ENCODE measurements at places on chromosomes 6 and 20.

DNA sequence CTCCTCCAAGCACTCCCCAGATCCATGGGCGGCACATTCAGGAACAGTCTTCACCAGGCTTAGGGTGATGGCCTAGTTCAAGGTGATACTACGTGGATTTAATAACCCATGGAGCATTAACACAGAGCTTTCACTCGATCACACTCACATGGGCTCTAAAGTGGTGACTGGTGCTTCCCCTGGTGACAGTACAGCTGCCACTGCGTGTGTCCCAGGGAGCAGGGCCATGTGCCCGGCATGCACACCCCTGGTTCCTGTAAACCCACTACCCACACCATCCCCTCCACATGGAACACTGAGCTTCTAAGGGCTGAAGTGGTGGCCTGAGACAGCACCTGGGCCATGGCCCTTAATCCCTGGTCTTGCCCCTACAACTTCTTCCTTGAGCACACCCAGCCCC lies 27.8 kb upstream of the APMAP start:
- DNase-seq: no peak

GRCh38 chr20:21101932-21102575 lies 4.1 kb downstream of the LINC00237 start:
- no peak for DNase-seq

GRCh38 chr6:134247231-134247833 lies 70.6 kb downstream of the SGK1 start:
- no peak for DNase-seq

- no peak for DNase-seq
Observed at GRCh38 chr6:65189236-65189881, 517.7 kb downstream of the EYS start.

GRCh38 chr20:60224914-60225313 lies 266.7 kb downstream of the CDH26 start:
- DNase-seq: no peak

DNA sequence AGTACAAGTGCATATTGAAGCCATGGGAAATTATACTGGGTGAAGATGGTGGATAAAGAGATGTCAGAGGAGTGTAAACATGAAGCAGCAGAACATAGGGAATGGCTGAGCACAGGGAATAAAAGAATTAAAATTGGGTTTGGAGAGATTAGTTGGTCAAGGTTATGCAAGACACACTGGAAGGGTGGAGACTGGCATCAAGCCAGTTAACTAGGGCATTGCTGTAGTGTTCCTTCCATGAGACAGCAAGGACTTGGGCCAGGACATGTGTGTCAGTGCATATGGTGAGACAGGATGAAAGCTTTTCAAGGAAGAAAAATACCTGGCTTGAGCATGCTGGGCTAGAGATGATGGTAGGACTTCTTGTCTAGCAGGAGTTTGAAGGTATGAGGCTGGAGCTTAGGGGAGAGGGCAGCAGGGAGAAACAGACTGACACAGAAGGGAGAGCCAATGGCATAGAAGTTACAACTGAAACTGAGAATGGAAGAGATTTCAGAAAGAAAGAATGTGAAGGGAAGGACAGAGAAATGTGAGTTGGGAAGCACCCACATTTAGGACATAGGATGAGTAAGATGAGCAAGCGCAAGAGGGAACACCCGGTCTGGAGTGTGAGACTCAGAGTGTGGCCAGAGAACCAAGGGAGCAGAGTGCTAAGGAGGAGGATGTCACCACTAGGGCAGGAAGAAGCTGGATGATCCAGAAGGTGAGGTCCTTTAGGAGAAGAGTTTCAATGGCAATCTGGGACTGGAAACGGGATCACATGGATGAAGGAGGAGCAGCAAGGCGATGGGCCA lies 14.5 kb upstream of the TMEM170B start:
- no peak for DNase-seq

DNA sequence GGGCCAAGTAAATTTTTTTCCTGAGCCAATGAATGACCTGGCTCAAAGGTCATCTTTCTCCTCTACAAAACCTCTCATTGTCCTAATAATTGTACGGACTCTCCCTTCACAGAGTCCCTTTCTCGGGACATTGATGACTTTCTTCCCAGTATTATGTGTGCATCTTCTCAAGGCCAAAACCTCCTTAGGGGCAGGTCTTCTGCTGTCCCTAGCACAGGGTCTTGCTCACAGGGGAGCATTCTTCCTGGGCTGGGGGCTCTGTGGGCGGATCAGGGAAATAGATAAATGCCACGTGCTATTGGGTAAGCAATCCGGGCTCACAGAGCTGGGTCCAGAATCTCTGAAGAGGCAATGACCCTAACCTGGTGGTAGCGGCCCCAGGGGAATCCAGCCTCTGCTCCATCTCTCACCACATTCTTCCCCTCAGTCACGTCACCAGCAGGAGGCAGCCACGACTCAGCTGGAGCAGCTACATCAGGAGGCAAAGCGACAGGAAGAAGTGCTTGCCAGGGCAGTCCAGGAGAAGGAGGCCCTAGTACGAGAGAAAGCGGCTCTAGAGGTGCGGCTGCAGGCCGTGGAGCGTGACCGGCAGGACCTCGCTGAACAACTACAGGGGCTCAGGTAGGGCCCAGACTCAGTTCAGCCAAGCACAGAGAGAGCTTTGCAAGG lies 23.5 kb downstream of the CEP250 start:
- no peak for DNase-seq

DNA sequence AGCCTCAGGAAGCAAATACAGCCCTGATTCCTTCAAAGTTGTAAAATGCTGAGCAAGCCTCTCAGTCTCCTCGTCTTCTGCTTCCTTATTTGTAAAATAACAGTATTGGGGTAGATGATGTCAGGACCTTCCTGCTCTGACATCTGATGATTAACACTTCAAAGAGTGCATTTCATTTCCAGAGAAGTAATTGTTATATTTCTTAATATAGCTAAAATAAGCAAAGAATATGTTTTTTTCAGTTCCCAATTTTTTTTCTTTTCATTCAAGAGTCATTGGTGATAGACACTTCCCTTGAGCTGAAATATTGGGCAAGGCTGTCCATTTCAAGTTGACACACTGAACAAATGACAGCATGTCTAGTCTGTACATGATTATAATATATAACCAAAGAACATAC lies 53.4 kb downstream of the SLX4IP start:
- DNase-seq: no peak

GRCh38 chr20:9491324-9491723 lies 23.1 kb upstream of the LAMP5 start:
- DNase-seq: no peak

- no peak for DNase-seq
Observed at GRCh38 chr6:3328796-3329195, 70.0 kb downstream of the PSMG4 start.

GRCh38 chr20:9129756-9130155 lies 60.9 kb downstream of the PLCB4 start:
- DNase-seq: no peak

DNA sequence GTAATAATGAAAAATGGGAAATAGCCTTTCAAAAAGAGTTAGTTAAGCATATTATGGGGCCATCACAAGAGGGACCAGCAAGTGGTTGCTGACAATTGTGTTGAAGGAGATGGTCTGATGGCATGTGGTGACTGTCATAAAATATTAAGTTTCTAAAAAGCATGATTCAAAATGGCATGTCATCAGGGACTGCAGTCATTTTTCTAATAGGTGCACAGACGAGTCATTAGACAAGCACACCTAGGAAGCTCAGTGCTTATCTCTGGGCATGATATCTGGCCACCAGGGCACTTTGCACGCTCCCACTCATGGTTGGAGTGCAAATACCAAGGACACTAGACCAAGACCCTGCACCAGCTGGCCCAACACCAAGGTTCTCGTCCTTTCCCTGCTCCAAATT lies 226.5 kb downstream of the ANKRD60 start:
- no peak for DNase-seq

DNA sequence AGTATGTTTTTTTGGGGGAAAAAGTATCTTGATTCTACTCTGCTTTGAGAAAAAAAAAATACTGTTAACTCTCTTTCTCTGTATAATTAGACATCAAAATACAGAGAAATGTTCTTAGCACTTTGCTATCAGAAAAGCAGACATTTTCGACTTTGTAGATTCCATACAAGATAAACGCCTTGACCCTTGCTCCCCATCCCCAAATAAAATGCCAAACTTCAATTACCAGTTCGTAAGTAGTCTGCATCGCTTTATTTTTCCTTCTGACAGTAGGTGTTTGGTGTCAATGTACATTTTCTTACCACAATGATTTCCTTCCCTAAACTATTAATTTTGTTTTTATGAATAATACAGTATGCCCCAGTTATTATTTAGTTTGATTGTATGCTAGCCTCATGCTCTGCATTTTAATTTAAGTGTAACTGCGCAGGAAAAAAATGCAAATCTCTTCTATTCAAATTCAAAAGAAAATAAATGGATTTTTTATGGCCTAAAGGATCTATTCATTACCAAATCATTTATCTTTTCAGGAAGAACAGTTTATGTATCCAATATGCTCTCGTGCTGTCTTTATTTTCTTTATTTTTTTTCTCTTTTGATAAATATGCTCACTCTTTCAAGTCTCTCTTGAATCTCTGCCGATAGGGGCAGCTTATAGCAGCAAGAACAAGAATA lies 84.8 kb upstream of the ZNF217 start:
- DNase-seq: no peak
